Progenitor cell of endocrine pancreas (in vitro differentiated cells): ENCODE measurements at places on chromosomes 2 and 18. TPM values are rescaled to one million over a fixed set of nuclear protein-coding genes. Genes with fewer than 3 reads are reported as not detected.

DNA sequence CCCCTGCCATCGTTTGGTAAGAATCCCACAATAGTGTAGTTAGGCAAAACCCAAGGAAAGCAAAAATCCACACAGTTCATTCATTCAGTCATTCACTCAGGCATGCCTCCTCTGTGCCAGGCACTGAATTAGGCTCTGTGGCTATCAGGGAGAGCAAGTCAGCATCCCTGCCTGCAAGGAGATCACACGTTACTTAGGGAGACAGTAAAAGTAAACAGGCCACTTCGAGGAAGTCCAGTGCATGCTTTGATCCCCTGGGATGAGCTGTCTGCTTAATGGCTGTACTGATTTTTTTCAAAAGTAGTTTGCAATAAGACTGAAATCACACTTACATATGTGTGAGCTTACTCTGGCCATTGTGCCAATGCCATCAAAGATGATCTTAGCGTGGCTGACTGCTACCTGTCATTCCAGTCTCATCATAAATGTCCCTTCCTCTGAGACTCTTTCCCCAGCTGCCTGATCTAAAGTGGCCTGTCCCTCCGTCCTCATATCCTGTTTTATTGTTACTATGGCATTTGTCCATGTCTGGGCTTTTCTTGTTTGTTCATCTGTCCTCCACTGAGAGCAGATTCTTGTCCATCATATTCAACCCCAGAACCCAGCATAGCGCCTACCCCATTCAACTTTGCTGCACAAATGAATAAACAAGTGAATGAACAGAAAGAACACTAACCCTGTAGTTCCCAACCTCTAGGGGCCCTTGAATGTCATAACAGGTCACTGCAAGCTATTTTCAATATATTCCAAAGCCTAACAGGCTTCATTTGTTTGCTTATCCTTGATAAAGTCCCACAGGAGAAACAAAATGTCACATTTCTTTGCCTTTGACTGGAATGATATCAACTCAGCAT is 84.1 kb downstream of the GALNT14 start:
- H3K4me3 ChIP-seq, result no peak overlapping the region
- H3K4me1 ChIP-seq, result peaks cover 10% of the 10 kb centered on the region
- no peak overlapping the region for H3K27ac ChIP-seq
- peaks cover 5% of the 10 kb centered on the region for H3K27me3 ChIP-seq

CTLA4 gene
- total RNA-seq, result not detected in 2 replicates

DNA sequence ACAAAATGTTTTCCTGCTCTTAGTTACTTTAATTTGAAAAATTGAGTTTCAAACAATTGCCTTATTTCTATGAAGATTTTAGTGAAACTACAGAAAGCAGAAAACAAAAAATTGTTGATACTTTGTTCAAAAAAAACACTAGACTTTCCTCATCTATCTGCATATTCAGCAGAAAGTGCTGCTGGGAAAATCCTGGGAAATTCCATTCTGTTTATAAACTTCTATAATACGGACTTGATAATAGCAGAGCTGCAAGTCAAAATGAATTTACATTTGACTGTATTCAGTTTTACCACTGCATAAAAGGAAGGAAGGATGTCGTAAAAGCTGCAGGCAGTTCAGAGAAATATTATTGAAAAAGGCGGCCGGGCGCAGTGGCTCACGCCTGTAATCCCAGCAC is 24.9 kb upstream of the ERICH2 start:
- H3K27ac ChIP-seq, result no peak overlapping the region
- H3K27me3 ChIP-seq, result peaks cover 3% of the 10 kb centered on the region
- H3K36me3 ChIP-seq, result no peaks in the 10 kb centered on the region

DNA sequence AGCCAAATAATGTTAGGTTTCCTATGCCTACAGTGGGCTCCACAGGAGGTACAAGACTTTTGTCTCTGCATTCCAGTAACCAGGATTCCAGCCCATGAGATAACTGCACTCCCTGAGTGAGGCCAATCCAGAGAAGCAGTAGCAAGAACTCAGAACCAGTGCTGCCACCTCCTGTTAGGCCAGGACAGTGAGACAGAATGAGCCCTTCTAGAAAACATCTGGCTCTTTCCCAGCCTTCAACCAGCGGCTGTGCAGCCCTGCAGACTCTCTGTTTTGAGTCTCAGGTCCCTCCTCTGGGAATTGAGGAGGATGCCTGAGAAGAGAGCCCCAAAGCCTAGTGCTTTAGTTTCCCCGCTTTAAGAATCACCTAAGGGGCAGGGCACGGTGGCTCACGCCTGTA is 44.2 kb downstream of the ARID5A start:
- peaks cover under 1% of the 10 kb centered on the region for H3K4me1 ChIP-seq
- no peak overlapping the region for H3K27ac ChIP-seq
- H3K36me3 ChIP-seq, result peaks cover 1% of the 10 kb centered on the region
- H3K27me3 ChIP-seq, result no peaks in the 10 kb centered on the region
- no peak for DNase-seq

- H3K36me3 ChIP-seq, result no peaks in the 10 kb centered on the region
- no peak overlapping the region for H3K27ac ChIP-seq
- H3K27me3 ChIP-seq, result no peaks in the 10 kb centered on the region
- no peak for DNase-seq
- peaks cover 4% of the 10 kb centered on the region for H3K4me1 ChIP-seq
- no peak overlapping the region for H3K4me3 ChIP-seq
Observed at GRCh38 chr2:187528042-187528441, 26.2 kb downstream of the TFPI start.

DNA sequence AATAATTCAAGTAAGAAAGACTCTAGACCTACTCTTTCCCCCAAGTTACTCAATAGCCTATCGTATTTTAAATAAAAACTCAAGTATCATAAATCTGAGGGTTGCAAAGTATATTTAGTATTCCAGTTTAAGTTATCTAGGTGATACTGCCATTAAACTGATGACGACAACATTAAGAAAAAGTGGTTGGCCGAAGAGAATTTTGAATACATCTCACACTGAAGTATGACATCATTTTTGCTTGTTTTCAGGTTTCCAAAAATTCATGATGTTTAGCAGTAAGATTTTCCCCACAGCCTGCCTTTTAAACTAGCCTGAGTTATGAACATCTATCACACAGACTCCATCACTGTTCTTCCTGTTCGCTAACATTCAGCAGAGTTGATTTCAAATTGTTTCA is 102.1 kb upstream of the RAB27B start:
- H3K27ac ChIP-seq, result no peak overlapping the region
- no peaks in the 10 kb centered on the region for H3K27me3 ChIP-seq
- no peak overlapping the region for H3K4me3 ChIP-seq
- no peak for DNase-seq

UGT1A4 gene
- total RNA-seq, result not detected in 2 replicates
